ENCODE measurements at places on chromosomes 12 and 14.

DNA sequence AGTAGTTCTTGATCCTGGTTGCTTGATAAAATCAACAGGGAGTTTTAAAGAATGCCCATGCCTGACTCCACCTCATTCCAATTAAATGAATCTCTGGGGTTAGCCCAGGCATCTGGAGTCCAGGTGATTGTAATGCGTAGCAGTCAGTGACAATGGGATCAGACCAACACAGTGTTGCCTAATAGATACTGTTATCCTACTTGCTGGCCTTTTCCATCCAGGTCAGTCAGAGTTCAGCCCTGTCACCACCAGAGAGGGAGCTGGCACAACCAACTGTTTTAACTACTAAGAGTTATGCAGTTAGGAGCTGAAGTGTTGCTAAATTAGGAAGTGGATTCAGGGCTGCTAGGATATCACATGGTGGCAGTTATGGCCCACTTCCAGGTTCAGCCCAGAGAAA lies 107.1 kb downstream of the GPR135 start:
- DNase-seq, result no peak

GRCh38 chr12:68416826-68417225 lies 84.7 kb upstream of the MDM1 start:
- no peak for DNase-seq

- no peak for DNase-seq
These were observed 14.6 kb downstream of the CFAP54 start for GRCh38 chr12:96503976-96504375.

- DNase-seq, result no peak
These were observed 22.2 kb downstream of the TMEM233 start for GRCh38 chr12:119615518-119616475.

GRCh38 chr12:28327722-28328121 lies 137.5 kb downstream of the CCDC91 start:
- DNase-seq, result no peak

- DNase-seq, result peak; percentile 15
These were observed 49.8 kb downstream of the NOC4L start for GRCh38 chr12:132194056-132194455.

GRCh38 chr12:124686370-124687173 lies 119.2 kb upstream of the NCOR2 start:
- DNase-seq, result no peak

DNA sequence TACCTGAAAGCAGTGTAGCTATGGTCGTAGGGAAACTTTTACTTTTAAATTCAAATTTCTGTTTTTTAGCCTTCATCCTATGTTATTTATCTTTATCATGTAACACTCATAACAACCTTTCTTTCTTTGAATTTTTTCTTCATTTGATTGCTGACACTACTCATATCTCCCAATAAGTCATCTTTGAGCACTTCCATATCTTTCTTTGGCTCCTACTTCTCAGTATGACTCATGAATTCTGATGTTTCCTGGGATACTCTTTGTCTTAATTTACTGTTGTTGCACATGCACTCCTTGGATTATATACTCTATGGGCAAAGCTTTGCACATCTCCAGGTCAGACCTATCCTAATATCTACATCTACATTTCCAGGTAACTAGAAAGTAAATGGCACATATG lies 18.1 kb upstream of the IAPP start:
- DNase-seq, result no peak

DNA sequence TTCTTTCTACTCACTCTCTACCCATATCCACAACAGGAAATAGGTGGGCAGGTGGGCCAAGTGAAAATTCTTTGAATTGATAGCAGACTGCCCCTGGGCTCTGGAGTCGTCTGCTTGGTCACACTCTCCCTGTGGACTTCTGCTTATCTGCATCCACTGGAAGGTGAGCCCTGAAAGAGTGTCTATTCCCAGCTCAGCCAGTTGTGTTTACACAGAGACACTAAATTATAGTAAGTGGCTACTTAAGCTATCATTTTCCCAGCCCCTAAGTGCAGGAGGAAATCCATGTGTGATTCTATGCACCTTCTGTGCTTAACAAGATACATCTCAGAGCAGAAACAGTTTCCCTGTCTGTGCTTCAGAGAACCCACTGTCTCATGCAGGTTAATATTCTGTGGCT lies 338.4 kb downstream of the FUT8 start:
- no peak for DNase-seq

- DNase-seq, result peak; percentile 41
These were observed 606.5 kb downstream of the GALC start for GRCh38 chr14:87386524-87386923.

- peak; percentile 65 for DNase-seq
These were observed 3.6 kb downstream of the SCAF11 start for GRCh38 chr12:45986641-45987339.

DNA sequence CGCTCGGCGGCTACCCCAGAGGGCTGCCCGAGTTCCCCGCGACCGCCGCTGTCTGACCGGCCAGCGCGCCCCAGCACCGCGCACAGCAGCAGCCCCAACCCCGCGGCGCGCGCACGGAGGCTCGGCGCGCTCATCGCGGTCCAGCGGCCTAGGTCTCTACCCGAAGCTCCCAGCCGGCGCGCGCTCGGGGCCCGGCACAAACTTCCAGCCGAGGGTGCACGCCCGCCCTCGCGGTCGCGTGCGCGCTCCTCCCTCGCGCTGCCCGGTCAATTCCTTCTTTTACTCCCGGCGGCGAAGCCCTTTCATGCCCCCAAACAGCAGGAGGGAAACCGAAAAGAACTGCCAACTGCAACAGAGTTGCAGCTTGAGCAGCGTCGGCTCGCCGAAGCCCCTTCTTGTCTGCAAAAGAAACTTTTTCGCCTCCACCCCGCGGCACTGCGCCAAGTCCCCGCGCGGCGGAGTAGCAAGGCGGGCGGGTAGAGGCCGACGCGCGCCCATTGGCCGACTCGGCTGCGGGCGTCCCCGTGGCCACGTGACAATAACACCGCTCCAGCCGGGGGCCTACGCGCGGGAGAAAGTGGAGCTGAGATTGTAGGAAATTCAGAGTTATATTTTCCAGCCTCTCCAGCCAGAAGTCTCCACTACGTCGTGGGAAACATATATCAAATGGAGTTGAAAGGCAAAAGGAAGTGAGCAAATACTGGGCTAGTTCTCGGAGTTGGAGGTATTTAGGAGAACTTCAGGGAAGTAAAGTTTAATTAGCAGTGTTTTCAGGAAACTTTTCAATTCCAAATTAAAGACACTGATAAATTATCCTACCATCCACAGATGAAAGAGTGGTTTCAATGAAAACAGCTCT lies at the start of gene LRIG3:
LRIG3 (minus strand) TSS at position 403 of the 859 bp plus-strand sequence; CDS start at position 134, 269 bp downstream.
- DNase-seq, result no peak

GRCh38 chr12:31736472-31736871 lies 7.7 kb upstream of the AMN1 start:
- DNase-seq, result no peak

GRCh38 chr12:10207136-10207535 lies 5.5 kb upstream of the GABARAPL1 start:
- no peak for DNase-seq

GRCh38 chr12:116002890-116003536 lies 274.5 kb downstream of the MED13L start:
- no peak for DNase-seq

DNA sequence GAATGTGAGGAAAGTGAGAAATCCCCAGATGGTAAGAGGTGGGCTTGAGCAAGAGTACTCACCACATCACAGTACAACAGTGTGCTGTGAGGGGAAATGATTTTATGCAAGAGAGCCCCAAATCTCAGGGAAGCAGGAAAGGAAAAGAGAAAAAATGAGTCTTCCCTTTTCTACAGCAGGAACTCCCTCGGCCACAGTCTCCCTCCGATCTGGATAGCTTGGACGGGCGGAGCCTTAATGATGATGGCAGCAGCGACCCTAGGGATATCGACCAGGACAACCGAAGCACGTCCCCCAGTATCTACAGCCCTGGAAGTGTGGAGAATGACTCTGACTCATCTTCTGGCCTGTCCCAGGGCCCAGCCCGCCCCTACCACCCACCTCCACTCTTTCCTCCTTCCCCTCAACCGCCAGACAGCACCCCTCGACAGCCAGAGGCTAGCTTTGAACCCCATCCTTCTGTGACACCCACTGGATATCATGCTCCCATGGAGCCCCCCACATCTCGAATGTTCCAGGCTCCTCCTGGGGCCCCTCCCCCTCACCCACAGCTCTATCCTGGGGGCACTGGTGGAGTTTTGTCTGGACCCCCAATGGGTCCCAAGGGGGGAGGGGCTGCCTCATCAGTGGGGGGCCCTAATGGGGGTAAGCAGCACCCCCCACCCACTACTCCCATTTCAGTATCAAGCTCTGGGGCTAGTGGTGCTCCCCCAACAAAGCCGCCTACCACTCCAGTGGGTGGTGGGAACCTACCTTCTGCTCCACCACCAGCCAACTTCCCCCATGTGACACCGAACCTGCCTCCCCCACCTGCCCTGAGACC lies 7.8 kb downstream of the ATN1 start:
- no peak for DNase-seq

DNA sequence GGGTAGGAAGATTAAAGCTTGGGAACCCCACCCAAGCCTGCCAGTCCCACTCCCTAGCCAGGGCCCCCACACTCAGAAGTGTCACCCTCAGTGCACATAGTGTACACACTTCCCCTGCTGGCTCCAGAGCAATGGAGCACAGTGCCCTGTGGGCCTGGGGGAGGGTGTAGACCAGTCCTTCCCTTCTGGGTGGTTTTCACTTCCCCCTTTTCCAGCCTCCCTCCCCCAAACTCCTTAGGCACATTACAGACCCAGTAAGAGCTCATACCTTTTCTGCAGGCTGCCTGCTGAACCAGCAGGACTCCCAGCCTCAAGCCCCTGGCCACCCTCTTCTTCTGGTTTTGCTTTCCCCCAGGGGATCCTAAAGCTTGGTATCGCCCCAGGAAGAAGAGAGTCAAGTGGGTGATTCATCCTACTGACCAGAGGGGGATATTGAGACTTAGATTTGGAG lies at the start of gene ZNF385A:
ZNF385A (minus strand) TSS at position 143 of the 451 bp plus-strand sequence. CDS start 219 bp downstream, outside the sequence.
- DNase-seq, result peak; percentile 67

GRCh38 chr14:22882529-22883172 lies 371 bp upstream of the REM2 start:
- peak; percentile 76 for DNase-seq

DNA sequence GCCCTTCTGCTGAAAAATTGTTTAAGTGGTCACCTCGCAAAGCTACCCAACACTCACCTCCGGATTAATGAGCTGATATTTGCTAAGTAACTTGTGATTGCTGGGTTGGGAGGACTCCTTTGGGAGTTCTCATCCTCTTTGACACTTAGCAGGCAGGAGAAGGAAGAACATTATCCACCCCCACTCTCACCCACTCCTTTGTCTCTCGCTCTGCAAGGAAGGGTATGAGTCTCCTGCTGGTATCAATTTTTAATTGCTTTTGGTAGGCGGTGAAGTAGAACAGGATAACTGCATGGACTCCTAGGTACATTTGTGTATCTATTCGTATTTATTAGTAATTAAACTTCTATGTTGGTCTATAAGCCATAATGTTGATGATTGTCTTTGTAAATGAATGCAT lies 6.9 kb upstream of the ABHD12B start:
- no peak for DNase-seq

GRCh38 chr12:18262514-18262913 lies 1.2 kb downstream of the PIK3C2G start:
- DNase-seq, result no peak

DNA sequence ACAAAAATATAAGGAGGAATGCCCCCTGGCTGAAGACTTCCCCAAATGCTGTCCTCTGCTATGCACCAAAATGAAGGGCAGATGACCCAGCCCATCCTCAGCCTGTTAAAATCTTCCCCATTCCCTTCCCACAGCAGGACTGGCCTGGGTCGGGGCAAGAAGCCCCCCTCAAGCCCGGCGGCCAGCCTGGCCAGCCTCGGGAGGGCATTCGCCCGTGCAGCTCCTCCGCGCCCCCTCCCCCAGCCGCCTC lies 413 bp downstream of the RARG start:
- DNase-seq, result no peak

DNA sequence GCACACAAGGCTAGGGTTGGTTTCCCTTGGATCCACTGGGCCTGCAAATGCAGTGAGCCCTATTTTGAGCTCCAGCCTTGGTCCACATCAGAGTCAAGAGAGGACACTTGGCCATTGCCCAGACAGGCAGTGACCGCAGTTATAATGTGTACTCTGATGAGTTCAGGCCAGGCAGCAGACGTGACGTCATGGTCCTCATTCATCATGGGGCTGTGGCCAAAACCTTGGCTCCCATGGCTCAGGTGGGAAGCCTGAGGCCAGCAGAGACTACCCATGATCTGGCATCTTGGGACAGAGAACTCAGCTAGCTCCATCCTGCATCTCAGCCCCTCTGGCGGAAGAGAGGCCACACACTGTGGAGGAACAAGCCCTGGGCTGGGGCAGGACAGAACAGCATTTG lies 16.4 kb downstream of the TMEM63C start:
- no peak for DNase-seq

Data from OCI-LY7 (cell line).